ENCODE measurements at places on chromosomes 2 and 18.

DNA sequence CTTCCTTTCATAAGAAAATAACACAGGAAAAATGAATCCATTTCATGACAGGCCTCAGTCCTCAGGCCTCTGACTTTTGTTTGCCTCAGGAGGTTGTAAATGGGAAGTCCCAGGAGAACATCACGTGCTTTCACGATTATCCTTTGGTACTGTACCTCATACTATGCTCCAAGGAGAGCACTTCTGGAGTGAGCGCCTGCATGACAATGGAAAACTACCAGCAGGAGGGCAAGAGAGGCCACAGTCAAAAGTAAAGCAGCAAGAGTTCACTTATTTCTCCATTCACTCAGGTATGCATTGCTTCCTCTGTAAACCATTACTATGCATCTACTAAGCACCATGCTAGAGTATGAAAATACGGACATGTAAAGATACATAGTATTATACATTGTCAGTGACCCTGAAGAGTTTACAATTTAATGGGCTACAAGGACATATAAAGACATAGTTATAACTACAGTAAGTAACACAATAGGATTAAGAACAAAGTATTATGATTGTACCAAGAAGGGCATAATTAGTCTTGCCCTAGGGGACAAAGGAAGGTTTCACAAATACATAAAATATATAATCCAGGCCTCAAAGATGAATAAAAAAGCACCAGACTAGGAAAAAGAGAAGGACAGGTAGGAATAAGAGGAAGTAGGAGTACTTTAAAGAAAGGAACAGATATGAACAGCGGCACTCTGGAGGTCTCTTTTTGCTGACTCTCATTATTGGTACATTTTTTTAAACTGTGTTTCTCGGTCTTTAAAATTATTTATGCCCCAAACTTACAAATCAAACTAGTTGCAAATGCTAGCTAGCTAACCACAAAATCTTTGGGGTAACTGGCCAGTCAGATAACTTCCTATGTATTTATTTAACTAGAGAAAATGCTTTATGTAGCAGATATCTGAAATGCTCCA, 806.7 kb downstream of the NRXN1 start:
- no peak for DNase-seq

GRCh38 chr2:31008561-31009114, 129.6 kb downstream of the GALNT14 start:
- DNase-seq, result no peak

DNA sequence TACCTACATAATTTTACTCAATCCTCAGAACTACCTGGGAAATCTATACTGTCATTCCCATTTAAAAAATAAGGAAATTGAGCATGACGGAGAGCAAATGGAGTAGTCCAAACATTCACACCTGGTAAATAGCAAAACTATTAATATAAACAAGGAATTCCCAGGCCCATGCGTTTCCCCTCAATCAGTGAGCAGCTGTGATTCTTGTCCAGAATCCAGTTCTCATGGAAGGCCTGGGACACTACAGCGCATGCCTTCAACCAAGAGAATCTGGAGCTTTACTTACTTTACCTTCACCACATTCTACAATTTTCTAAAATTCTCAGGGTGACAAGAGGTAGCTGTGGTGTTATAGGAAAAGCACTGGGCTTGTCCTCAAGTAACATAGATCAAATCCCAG, 259.0 kb downstream of the LRATD1 start:
- DNase-seq, result no peak

- DNase-seq, result no peak
These were observed 130.1 kb downstream of the SMAD7 start for GRCh38 chr18:48820483-48821250.

GRCh38 chr2:215680605-215681598, 245.0 kb upstream of the FN1 start:
- DNase-seq, result no peak

DNA sequence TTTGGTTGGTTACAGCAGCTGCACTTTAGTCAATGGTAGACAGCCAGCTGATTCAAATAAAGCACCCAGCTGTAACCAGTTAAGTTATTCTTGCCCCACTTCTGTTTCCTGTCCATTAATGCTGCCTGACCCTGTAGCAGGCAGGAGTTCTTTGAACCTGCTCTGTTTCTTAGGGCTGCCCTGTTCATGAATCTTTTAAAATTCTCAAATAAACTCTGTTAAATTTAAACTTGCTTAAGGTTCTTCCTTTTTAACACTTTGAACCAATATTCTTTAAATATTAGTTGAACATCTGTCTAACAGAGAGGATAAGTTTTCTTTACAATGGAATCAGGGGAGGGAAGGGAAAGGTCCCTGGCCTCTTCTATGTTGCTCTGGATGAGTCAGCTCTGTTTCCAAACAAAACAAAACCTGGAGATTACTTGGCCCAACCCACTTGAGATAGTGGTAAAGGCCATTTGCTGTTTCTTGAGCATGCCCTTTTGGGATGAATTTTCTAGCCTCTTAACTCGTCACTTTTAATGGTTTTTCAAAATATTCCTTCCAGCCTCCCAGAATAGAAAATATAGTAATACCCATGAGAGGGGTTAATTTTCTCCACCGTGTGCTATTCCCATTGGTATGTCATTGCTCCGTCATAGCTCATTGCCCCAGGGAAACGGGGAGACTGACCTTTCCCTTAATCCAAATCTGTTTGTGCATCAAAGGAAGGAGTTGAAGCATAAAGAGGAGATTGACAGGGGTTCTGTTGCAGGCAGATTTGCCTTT, 112.1 kb upstream of the FHL2 start:
- DNase-seq, result no peak

DNA sequence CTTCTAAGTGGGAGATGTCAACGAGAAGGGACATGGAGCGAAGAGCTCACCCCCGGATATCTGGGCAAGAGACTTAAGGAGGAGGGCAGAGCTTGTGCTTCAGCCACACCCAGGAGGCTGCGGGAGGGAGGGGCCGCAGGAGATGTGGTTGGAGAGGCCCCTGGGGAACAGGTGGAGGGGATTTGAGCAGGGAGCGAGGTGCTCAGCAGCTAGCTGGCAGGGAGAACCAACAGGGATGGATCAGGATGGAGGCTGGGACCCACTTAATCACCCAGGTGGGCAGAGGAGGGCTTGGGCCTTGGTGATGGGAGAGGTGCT, 78.3 kb downstream of the MBP start:
- no peak for DNase-seq

Measured in stimulated activated CD8-positive, alpha-beta memory T cell treated with anti-CD3 and anti-CD28 coated beads, Interleukin-2, amount 100 ng/mL, for 48 hours (primary cell).